WTC11 (cell line): ENCODE measurements at places on chromosomes 4 and X. TPM values are rescaled to one million over a fixed set of nuclear protein-coding genes. Genes with fewer than 3 reads are reported as not detected.

GRCh38 chr4:84875636-84876371 is 90.7 kb downstream of the WDFY3 start:
- H3K27me3 ChIP-seq, result no peaks in the 10 kb centered on the region
- H3K4me3 ChIP-seq, result no peak overlapping the region
- H3K27ac ChIP-seq, result no peak overlapping the region
- H3K4me1 ChIP-seq, result peaks cover 41% of the 10 kb centered on the region
- 0 out of 2 replicates have a peak, but pooled peaks cover 2% of the 10 kb centered on the region for H3K36me3 ChIP-seq

DNA sequence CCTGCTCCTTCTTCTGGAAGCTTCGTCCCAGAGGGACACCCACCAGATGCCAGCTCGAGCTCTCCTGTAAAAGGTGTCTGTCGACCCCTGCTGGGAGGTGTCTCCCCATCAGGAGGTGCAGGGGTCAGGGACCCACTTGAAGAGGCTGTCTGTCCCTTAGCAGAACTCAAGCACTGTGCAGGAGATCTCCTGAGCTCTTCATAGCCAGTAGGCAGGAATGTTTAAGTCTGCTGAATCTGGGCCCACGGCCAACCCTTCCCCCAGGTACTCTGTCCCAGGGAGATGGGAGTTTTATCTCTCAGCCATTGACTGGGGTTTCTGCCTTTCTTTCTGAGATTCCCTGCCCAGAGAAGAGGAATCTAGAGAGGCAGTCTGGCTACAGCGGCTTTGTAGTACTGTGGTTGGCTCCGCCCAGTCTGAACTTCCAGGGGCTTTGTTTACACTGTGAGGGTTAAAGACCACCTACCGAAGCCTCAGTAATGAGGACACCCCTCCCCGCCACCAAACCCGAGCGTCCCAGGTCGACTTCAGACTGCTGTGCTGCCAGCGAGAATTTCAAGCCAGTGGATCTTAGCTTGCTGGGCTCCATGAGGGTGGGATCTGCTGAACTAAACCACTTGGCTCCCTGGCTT is 1383.0 kb upstream of the TENM3 start:
- no peaks in the 10 kb centered on the region for H3K27me3 ChIP-seq
- no peak overlapping the region for H3K4me3 ChIP-seq

DNA sequence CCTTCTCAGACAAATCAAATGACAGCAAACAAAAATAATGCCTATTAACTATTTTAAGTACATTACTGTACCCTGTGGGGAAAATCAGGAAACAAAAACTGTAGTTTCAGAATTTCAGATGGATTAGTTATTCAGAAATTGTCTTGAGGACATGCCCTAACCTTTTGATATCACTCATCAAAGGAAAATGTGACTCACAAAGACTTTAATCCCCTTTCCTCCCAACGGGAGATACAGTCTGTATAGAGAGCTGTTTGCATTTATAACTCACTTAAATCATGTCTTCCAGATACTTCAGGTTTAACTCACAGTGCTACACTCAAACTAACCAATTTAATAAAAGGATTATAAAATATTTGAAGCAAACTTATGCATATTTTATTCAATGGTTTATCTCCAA is 304.0 kb downstream of the MAPK10 start:
- H3K4me1 ChIP-seq, result peaks cover 4% of the 10 kb centered on the region; the same call in 1 of the 2 replicates
- H3K27me3 ChIP-seq, result no peaks in the 10 kb centered on the region
- H3K4me3 ChIP-seq, result no peak overlapping the region
- DNase-seq, result no peak
- H3K27ac ChIP-seq, result no peak overlapping the region
- H3K36me3 ChIP-seq, result no peaks in the 10 kb centered on the region

DNA sequence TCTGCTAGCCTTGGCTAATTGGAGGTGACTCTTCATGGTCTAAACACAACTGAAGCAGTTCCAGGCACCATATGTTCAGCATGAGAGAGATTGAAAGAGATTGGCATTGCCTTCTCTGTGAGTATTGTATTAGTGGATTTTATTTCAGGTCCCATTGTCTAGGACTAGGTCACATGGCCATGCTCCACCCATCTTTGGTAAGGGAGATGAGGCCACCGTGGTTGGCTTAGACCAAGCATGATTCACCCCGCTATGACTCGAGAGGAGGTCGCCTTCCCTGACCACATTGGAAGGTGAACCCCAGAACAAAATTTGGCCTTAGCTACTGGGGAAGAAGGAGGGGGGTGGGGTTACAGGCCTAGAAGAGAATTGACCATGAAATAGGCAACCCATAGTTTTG is 109.9 kb upstream of the BCOR start:
- H3K4me1 ChIP-seq, result peaks cover 10% of the 10 kb centered on the region; the same call in 1 of the 2 replicates
- H3K4me3 ChIP-seq, result no peak overlapping the region
- peaks cover 3% of the 10 kb centered on the region; the same call in 1 of the 2 replicates for H3K27me3 ChIP-seq
- H3K27ac ChIP-seq, result no peak overlapping the region
- DNase-seq, result no peak

GRCh38 chrX:79110731-79111130 is 33.8 kb upstream of the GPR174 start:
- H3K27me3 ChIP-seq, result no peaks in the 10 kb centered on the region
- H3K4me1 ChIP-seq, result peaks cover 5% of the 10 kb centered on the region
- H3K27ac ChIP-seq, result no peak overlapping the region

- H3K4me1 ChIP-seq, result peaks cover 8% of the 10 kb centered on the region
- no peak overlapping the region for H3K4me3 ChIP-seq
- H3K27me3 ChIP-seq, result no peaks in the 10 kb centered on the region
- H3K36me3 ChIP-seq, result no peaks in the 10 kb centered on the region; the same call in 1 of the 2 replicates
These were observed 177.7 kb upstream of the FSTL5 start for GRCh38 chr4:162341533-162341932.

- H3K27me3 ChIP-seq, result no peaks in the 10 kb centered on the region
- no peak overlapping the region for H3K4me3 ChIP-seq
- H3K27ac ChIP-seq, result no peak overlapping the region
- peaks cover 26% of the 10 kb centered on the region for H3K4me1 ChIP-seq
- peaks cover 19% of the 10 kb centered on the region for H3K36me3 ChIP-seq
These were observed 912.9 kb upstream of the INTU start for GRCh38 chr4:126719852-126720251.

- no peak overlapping the region for H3K27ac ChIP-seq
- no peaks in the 10 kb centered on the region for H3K27me3 ChIP-seq
- no peak for DNase-seq
- H3K36me3 ChIP-seq, result no peaks in the 10 kb centered on the region
These were observed 37.2 kb upstream of the CPEB2 start for GRCh38 chr4:14965071-14965470.

The MAML3 gene
- 7.4 to 8.7 TPM (median 7.9 TPM) in 3 replicates for total RNA-seq

GRCh38 chrX:5086388-5086787 is 1142.3 kb downstream of the NLGN4X start:
- H3K27me3 ChIP-seq, result no peaks in the 10 kb centered on the region
- H3K4me3 ChIP-seq, result no peak overlapping the region
- H3K4me1 ChIP-seq, result peaks cover 8% of the 10 kb centered on the region
- H3K36me3 ChIP-seq, result no peaks in the 10 kb centered on the region
- no peak for DNase-seq

The KLF8 gene
- 10.2 to 11.4 TPM (median 11.1 TPM) in 3 replicates for total RNA-seq

DNA sequence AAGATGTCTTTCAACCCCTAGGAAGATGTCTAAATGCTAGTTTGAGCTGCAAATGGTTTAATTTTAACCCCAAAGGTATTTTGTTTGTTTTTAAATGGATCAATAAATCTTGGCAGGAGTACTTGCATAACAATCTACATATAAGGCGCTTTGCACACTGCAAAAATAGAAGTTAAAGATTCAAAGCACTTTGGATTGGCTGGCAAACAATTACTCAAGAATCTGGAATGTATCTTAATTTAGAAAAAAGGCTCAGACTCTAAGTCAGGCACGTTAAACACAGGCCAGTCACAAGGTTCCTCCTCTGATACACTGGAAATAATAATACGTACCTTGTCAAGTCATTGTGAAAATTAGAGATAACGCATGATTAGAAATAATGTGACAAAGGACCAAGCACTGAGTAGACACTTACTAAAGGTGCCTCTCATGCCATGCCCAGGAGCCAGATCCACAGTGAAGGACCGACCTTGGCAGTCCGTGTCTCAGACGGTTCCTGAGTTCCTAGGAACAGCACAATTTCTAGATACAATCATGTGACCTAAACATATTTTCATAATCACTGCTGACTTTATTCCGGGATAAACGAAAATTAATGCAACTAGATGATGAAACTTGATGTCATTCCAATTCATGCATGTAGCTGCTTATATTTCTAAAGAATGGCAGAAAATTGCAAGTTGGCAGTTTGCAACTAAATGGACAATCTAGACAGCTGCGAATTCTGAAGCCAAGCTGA is 49.6 kb downstream of the PROM1 start:
- no peaks in the 10 kb centered on the region; the same call in 1 of the 2 replicates for H3K36me3 ChIP-seq
- H3K4me1 ChIP-seq, result peaks cover 54% of the 10 kb centered on the region
- H3K27me3 ChIP-seq, result no peaks in the 10 kb centered on the region
- peak overlapping the region; percentile 18; the same call in 1 of the 2 replicates for H3K4me3 ChIP-seq
- H3K27ac ChIP-seq, result peak overlapping the region; percentile 22; the same call in 1 of the 2 replicates
- no peak for DNase-seq

- H3K4me3 ChIP-seq, result no peak overlapping the region
- DNase-seq, result no peak
These were observed 29.8 kb upstream of the H2AZ1 start for GRCh38 chr4:99979872-99980271.
